ENCODE measurements at places on chromosomes 3 and 15.

- no peak for DNase-seq
Measured at GRCh38 chr15:51494411-51495314, 127.9 kb downstream of the DMXL2 start.

GRCh38 chr3:37590328-37591079 is 271.2 kb upstream of the CTDSPL start:
- no peak for DNase-seq

GRCh38 chr3:184316792-184317191 is 2.4 kb downstream of the EIF4G1 start:
- no peak for DNase-seq

GRCh38 chr15:58460116-58460790 is 28.5 kb downstream of the LIPC start:
- DNase-seq = no peak

DNA sequence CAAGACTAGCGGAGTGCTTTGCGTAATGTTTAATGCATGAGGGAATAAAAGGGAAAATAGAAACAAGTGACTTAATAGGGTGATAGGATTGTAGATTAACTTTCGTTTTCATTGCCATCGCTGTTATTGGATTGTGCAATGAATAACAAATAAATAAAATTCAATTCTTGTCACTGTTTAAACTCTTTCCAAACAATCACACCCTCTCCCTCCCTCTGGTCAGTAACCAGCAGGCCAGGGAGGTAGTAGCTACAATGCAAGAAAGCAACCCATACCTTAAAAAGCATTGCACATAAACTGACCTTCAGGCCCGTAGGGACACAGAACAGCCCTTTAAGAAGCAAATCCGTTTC is 705 bp upstream of the TFRC start:
- DNase-seq = no peak

GRCh38 chr3:105960381-105960780 is 91.6 kb upstream of the CBLB start:
- DNase-seq = no peak

- no peak for DNase-seq
Measured at GRCh38 chr15:80988148-80988796, 1.3 kb downstream of the MESD start.

DNA sequence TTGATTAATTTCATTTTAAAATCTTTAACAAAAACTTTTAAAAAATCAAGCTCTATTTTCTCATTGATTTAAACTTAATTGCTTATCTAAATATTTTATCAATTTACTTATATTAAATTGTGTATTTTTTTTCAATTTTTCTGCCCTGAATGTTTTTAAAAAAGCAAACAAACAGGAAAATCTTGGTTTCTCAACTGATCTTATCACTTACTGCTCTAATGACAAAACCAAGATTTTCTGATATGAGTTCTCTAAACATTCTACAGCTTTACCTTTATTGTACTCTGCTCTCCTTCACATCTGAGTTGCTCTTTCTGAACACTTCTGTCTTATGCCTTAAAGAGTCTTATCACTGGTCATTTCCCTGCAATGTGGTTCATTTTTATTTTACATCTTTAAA is 587.8 kb upstream of the BCHE start:
- no peak for DNase-seq
